ENCODE measurements at places on chromosomes 2 and 18.

GRCh38 chr2:229273006-229273722 lies 2.1 kb upstream of the PID1 start:
- no peak for DNase-seq

DNA sequence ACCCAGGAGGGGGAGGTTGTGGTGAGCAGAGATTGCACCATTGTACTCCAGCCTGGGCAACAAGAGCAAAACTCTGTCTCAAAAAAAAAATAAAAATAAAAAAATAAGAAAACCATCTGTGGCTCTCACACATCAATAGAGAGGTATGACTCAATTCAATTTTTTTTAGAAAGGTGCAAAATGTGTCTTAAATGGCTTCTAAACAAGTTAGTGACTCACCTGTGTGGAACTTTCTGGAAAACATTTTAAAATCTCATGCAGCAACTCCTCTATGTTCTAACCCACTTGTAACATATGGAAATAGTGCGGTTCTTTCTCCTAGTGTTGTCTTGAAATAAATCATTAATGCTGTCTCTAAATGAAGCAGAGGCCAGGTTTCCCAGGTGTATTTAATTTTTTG lies 10.7 kb upstream of the SULT1C4 start:
- DNase-seq, result no peak

- DNase-seq, result no peak
These were observed 204.5 kb upstream of the LRATD1 start for GRCh38 chr2:14428056-14428455.

DNA sequence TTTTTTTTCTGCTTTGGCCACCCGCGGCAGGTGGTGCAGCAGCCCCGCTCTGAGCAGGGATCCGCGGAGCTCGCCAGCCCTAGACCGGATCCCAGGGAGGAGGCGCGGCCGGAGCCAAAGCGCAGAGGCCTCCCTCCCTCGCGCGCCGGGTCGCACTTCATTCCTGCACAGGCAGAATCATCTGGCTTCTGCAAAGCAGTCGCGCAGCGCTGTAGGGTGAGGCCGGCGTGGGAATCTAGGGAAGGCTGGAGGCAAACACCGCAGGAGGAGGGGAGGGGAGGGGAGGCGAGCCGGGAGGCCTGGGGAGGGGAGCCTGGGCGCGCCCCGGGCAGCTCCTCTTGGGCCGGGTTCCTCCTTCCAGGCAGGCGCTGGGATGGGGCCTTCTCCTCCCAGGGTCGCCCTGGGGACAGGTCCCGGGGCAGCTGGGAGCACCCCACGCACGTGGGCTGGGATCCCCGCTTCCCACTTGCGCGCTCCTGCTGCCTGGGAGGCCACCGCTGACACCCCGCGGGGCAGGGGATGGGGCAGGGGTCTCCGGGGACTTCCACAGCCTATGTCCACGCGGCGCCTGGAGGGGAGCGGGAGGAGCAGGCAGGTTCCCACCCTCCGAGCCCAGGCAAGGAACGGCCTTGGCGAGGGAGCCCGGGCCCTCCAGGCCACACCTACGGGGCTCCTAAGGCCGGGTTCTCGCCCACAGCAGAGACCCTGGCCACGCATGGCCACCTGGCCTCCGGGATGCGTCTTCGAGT lies 45.0 kb downstream of the MBP start:
- peak; percentile 71 for DNase-seq

GRCh38 chr2:78077633-78078032 lies 555.5 kb upstream of the LRRTM4 start:
- peak; percentile 40 for DNase-seq

GRCh38 chr18:407191-407590 lies 93.3 kb downstream of the COLEC12 start:
- no peak for DNase-seq

GRCh38 chr2:69253611-69254301 lies 133.3 kb downstream of the GFPT1 start:
- DNase-seq, result no peak

Measured in glutamatergic neuron (in vitro differentiated cells).